ENCODE measurements at places on chromosomes 2 and 18.

GRCh38 chr2:215450188-215451011, 14.5 kb upstream of the FN1 start:
- DNase-seq, result no peak

- DNase-seq, result peak; percentile 80
Observed at GRCh38 chr18:23259701-23260681, 124.7 kb downstream of the CABLES1 start.

DNA sequence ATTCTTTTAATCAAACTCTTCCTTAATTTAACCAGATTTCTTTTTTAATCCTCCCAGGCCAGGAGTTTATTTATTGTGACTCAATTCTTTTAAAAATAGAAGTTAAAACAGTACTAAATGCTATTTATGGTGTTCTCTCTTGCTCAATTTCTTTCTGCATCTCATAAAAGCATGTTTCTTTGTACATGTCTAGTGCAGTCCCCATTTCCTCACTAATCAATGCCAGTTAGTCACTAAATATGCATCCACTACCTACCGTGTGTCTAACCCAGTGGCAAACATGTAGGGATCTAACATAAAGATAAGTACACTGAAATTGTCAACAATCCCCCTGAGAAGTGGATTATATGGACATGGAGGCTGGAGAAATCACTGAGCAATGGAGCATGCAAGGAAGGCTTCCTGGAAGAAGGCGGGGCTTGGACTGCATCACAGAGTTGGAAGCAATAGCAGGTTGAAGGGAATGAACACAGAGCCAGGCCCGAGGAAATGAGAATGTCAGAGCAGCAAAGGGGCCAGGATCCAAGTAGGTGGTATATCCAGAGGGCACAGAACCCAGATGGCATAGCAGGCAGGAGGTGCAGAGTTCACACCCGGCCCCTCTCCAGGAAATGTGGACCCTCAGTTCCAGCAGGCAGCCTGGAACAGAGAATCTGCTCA, 105.3 kb upstream of the FOSL2 start:
- DNase-seq, result no peak

DNA sequence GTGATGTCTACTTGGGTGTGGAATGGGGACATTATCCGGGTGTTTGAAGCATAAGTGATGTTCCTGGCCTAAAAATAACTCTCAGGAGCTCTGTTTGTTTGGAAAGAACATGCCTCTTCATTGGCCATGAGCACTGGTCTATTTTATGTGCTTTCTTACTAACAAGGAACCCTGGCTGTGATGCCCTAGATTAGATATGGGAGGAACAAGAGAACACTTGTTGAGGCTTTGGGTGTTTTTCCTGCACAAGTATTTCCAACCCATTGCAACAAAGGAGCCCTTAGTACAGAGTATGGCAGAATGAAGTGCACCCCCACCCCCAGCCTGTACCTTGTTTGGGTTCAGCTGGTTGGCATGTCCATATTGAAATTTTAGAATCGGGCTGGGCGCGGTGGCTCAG, 95.9 kb downstream of the SLC4A3 start:
- no peak for DNase-seq

DNA sequence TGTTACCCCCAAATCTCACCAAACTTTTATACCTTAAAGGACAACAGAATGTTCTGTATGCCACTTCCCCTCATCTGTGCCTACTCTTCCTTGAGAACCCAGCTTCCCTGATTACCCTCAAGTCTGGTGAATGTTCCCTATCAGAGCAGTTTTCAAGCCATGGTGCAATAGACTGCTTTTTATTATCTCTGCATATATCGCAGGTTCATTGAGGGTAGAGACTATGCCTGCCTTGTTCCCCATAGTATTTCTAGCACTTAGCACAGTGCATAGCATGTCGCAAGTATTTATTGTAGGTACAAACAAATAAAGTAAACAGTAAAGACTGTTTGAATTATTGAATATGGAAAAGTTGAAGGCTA, 146.6 kb downstream of the HAUS1 start:
- DNase-seq, result no peak

GRCh38 chr2:144468823-144469595, 50.9 kb downstream of the ZEB2 start:
- DNase-seq, result no peak

All from SK-N-SH (cell line).